COR-L47 (cell line): ENCODE measurements at places on chromosomes 16 and 17.

GRCh38 chr17:29578626-29579485 is 10.4 kb downstream of the TP53I13 start:
- DNase-seq = no peak

DNA sequence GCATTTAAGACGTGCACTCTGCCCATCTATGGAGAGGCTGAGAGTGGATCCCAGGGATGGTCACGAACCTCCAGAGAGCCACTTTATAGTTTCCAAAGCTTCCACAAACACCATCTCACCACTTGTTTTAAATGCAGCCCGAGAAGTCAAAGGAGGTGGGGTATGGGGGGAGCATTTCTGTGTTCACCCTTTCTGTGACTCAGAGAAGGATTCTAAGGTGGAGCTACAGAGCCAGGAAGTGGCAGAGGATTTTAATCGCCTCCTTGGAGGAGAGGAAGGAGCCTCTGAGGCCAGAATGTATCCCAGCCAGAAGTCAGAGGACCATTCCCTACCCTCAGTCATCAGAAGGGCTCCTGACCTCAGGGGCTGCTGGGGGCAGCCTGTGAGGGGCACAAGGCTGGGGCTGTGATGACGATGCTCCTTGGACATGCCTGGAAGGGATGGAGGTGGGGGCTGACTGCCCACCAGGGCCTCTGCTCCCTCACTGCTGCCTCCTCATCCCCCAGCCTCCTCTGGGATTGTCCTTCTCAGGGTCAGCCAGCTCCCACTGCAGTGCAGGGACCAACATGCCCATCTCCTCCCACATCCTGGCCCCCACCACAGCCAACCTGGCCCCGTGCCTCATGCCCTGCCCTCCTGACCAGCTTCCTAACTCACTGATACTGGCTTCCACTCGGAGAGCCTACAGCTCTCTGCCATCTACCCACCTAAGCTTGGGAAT is 2.8 kb downstream of the XYLT2 start:
- DNase-seq = no peak

DNA sequence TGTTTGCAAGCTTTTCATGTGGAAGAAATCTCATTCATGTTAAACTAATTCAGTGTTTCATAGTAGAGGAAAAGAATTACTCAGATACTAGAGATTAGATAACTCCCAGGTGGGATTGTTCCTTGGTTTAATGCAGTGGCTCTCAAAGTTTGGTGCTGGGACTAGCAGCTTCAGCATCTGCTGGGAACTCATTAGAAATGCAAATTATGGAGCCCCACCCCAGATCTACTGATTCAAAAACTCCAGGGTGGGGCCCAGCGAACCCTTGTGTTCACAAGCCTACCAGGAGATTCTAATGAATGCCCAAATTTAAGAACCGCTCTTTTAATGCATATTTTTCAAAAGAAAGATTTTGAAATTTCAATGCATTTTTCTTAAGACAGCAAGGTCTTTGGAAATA is 253.4 kb upstream of the CNTNAP4 start:
- no peak for DNase-seq

GRCh38 chr16:12732600-12732999 is 71.1 kb downstream of the CPPED1 start:
- no peak for DNase-seq

DNA sequence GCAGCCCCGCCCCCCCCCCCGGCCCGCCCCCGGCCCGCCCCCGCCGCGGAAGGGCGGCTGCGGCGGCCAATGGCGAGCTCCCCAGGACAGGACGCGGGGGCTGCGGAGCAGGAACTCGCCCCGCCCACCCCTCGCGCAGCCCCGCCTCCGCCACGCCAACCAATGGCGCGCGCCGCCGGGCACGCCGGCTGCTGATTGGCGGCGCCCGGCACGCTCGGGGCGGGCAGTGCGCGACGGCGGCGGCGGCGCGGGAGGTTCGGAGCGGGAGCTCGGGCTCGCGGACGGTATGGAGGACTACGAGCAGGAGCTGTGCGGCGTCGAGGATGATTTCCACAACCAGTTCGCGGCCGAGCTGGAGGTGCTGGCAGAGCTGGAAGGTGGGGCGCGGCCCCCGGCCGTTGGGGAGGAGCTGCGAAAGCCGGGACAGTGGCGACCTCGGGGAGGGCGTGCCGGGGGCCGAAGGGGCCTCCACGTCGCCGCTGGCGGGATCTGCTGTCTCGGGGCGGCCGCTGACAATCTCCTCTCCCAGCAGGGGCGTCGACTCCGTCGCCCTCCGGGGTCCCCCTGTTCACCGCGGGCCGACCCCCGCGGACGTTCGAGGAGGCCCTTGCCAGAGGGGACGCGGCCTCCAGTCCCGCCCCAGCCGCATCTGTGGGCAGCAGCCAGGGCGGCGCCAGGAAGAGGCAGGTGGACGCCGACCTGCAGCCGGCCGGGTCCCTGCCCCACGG is at the start of gene CHTF18:
Gene CHTF18 (plus strand): TSS at position 222 of the 728 bp plus-strand sequence. CDS start 65 bp downstream, at position 287.
- DNase-seq = peak; percentile 82

GRCh38 chr16:17404941-17405689 is 65.6 kb downstream of the XYLT1 start:
- no peak for DNase-seq

DNA sequence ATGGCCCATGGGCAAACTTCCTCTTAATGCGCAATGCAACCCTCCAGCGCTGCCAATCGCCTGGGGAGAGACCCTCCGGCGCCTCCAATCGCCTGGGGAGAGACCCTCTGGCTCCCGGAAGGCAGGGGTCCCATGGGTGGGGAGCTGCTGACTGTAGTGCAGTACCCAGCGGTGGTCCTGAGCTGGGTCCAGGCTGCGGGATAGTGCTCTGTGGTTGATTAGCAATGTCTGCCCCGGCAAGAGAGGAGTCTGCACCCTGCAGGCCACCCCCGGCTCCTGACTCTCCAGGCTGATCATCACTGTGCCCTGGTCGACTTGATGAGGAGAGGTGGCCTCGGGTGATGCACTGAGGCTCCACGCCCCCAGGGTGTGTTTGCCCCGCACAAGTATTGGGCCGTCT is 44.6 kb upstream of the ZNF469 start:
- no peak for DNase-seq

DNA sequence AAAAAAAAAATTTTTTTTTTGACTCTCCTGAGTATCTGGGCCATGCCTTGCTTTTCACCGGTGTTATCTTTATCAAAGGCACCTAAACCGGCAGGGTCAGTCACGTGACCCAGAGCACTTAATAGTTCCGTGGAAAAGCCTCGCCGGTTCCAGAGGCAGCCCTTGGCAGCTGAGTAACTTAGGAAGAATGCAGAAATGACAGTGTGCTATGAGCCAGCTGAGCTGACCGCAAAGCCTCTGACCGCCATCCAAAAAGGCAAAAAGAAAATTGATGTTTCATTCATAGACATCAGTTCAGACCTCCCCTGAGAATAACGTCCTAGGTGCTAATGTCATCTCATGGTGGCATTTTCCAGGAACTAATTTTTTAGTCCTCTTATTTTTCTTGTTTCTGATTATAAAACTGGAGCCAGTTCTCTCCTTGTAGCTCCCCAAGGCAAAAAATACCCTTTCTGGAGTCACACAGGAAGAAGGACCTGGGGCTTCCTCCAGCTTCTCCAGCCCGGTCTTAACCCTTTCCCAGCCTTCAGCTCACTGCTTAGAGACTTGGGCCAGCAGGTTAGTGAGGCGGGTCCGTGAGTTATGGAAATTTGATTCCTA is 122.6 kb downstream of the SOCS1 start:
- no peak for DNase-seq

DNA sequence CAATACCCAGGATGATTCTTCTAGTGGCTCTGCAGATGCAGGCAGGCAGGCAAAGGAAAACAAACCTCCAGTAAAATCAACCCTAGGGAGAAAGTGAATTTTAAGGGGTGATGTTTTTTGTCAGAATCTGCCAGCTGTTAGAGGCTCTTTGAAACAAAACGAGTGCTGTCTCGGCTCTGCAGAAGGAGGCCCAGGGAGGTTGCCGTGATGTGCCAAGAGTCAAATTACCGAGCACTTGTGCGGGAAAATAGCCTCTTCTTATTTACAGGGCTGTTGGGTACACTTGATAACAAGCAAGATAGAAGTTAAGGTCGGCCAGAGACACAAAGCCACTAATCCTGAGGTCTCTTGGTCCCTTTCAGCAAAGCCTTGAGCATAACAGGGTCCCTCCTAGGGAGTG is 68.9 kb upstream of the EEF2KMT start:
- no peak for DNase-seq

DNA sequence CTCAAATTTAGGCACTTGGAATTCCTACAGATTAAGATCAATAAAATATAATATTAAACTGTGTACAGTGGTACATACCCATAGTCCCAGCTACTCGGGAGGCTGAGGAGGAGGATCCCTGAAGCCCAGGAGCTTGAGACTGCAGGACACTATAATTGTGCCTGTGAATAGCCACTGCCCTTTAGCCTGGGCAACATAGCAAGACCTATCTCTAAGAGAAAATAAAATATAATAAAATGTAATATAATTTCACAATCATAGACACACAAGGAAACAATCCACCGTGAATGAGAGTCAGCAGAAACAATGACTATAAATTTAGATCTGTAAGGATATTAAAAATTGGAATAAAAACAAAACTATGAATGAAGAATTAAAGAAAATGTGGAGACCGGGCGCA is 10.0 kb upstream of the TNK1 start:
- DNase-seq = no peak
